Hair follicle dermal papilla cell (primary cell): ENCODE measurements at places on chromosomes 7 and 10. TPM values are rescaled to one million over a fixed set of nuclear protein-coding genes. Genes with fewer than 3 reads are reported as not detected.

Gene CCDC201
- not detected in 2 replicates for total RNA-seq

Gene A1CF
- not detected in 2 replicates for total RNA-seq

Gene FEZF1
- not detected in 2 replicates for total RNA-seq

Gene BAZ1B
- total RNA-seq = 48.7 and 51.0 TPM in 2 replicates

Gene GIMAP7
- total RNA-seq = not detected in 2 replicates

Gene TECTB
- total RNA-seq = not detected in 2 replicates

Gene LOXL4
- total RNA-seq = 93.3 and 135 TPM in 2 replicates

Gene HTR7
- 2.7 and 5.2 TPM in 2 replicates for total RNA-seq

Gene ESYT2
- 147 and 168 TPM in 2 replicates for total RNA-seq

Gene CLCN1
- under 0.01 TPM in 1 of 2 replicates, not detected in the other for total RNA-seq
